Hepatic stellate cell (primary cell): ENCODE measurements at places on chromosomes 4 and X.

GRCh38 chrX:47568656-47569295 lies 7.8 kb downstream of the ARAF start:
- no peak for DNase-seq

DNA sequence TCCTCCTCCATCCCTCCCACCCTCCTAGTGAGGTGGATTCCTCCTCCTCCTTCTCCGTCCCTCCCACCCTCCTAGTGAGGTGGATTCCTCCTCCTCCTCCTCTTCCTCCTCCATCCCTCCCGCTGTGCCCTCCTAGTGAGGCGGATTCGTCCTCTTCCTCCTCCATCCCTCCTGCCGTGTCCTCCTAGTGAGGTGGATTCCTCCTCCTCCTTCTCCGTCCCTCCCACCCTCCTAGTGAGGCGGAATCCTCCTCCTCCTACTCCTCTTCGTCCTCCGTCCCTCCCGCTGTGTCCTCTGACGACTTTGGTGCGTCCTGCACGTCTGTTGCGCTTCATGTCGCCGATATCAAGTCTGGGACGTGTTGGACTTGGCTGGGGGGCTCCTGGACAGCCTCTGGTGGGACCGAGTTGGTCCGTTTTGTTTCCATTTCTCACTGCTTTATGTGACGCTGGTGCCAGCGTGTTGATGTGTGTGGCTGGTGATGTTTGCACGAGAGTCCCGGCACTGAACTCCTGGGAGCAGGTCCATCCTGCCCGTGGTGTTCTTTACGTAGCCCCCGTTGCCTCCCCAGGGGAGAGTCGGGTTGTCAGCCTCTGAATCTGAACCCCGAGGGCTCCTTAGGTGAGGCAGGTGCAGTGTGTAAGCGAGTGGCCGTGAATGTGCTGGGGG lies 5.4 kb downstream of the AKAP17A start:
- no peak for DNase-seq

GRCh38 chr4:165680821-165681220 lies 192.2 kb upstream of the TLL1 start:
- no peak for DNase-seq

DNA sequence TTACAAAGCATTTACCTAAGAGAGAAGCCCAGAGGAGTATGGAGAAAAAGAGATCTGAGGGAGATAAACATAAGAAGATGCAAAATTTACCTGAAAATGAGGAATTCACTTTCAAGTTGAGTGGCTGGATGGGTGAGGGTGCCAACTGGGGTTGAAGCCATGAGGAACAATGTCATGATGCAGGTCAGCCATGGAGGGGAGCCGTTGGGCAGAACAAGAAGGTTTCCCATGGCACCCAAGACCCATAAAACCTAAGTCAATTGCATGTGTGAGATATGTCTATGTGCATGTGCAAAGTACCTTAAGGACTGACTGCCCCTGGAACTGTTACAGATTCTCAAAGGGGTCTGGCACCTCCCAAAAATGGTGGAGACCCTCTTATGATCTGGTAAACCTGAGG lies 46.6 kb upstream of the PRRG1 start:
- peak; percentile 9 for DNase-seq

- no peak for DNase-seq
Measured at GRCh38 chr4:6909970-6910339, 329 bp downstream of the TBC1D14 start.

DNA sequence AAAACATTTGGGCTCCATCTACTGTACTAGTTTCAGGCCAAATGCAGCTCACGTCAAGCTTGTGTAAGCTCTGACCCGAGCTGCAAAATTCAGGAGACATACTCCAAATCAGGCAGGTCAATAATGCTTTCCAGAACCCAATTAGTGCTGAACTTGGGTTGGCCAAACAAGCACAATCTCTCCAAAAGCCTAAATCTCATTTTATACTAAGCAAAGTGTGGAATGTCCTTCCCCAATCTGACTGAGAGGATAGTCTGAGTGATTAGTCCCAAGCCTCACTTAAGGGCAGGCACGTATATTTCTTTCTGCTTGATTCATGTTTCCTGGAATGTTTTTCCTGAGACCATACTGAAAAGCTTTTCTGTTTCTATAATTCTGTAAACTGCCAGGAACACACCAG lies 79.9 kb downstream of the NKX6-1 start:
- no peak for DNase-seq

GRCh38 chrX:139200793-139201192 lies 329.7 kb upstream of the F9 start:
- DNase-seq = no peak

GRCh38 chr4:45409536-45409935 lies 683.2 kb upstream of the GNPDA2 start:
- no peak for DNase-seq

DNA sequence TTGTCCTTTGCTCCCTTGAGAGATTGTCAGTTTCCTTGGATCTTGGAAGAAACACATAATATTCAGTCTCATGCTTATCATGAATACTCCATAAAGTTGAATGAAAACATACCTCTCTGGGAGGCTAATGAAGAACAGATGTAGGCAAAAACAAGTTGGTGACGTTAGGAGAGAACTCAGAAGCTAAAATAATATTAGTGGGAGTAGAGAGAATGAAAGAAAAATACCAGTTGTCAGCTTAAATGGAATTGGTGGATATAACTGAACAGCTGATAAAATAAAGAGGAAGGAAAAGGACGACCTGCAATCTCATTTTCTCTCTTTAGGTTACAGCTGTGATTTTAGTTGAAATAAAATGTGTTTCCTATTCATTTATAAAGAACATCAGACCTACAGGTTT lies 124.8 kb downstream of the SNCA start:
- DNase-seq = no peak
